ENCODE measurements at places on chromosomes 13 and 19. TPM values are rescaled to one million over a fixed set of nuclear protein-coding genes. Genes with fewer than 3 reads are reported as not detected.

MCEMP1 gene
- total RNA-seq = not detected

IL4I1 gene
- 0.67 TPM for total RNA-seq

MBD3L2 gene
- not detected for total RNA-seq

CHST8 gene
- not detected for total RNA-seq

SLC1A5 gene
- 145 TPM for total RNA-seq

FKRP gene
- total RNA-seq = 10.2 TPM

GZMM gene
- not detected for total RNA-seq

IL17D gene
- total RNA-seq = 1.7 TPM

RAB3A gene
- 6.3 TPM for total RNA-seq

NOTCH3 gene
- total RNA-seq = 6.1 TPM
